ENCODE measurements at places on chromosomes 12 and 14. TPM values are rescaled to one million over a fixed set of nuclear protein-coding genes. Genes with fewer than 3 reads are reported as not detected.

- DNase-seq = no peak
Observed at GRCh38 chr12:62268956-62269355, 8.8 kb downstream of the USP15 start.

MSI1 gene
- 4.1 TPM for total RNA-seq

GRCh38 chr14:77607741-77608302 lies 8.6 kb downstream of the SPTLC2 start:
- no peak for DNase-seq

DNA sequence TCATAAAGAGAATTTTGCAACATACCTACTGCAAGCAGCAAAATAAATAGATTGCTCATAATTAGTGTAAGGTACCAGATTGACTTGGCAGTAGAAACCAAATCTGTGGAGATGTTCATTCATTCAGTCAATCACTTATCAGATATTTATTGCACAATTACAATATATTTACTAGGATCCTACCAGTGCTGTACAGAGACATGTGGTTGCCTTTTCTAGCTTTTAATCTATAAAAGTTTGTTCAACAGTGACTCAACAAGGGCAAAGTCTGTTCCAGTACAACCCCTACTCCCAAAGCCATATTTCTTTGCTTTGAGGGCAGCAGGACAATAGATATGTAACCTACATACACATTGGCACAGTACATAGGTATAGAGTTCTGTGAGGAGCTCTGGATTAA lies 27.3 kb downstream of the ABCD2 start:
- DNase-seq = no peak

GRCh38 chr12:88627501-88627900 lies 47.2 kb upstream of the KITLG start:
- no peak for DNase-seq

DNA sequence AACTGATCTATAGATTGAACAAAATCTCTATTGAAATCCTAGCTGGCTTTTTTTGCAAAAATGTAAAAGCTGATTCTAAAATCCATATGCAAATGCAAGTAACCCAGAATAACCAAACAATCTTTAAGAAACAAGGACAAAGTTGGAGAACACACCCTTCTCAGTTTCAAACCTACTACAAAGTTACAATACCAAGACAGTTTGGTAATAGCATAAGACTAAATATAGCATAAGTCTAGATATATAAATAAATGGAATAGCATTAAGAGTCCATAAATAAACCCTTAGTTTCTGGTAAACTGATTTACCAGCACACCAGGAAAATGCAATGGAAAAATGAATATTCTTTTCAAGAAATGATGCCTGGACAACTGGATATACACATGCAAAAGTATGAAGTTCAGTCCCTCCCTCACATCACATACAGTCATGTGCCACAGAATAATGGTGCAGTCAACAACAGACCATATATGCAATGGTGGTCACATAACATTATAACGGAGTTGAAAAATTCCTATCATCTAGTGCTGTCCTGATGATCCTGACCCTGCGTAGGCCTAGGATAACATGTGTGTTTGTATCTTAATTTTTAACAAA lies 94.5 kb upstream of the GRIN2B start:
- no peak for DNase-seq

DNA sequence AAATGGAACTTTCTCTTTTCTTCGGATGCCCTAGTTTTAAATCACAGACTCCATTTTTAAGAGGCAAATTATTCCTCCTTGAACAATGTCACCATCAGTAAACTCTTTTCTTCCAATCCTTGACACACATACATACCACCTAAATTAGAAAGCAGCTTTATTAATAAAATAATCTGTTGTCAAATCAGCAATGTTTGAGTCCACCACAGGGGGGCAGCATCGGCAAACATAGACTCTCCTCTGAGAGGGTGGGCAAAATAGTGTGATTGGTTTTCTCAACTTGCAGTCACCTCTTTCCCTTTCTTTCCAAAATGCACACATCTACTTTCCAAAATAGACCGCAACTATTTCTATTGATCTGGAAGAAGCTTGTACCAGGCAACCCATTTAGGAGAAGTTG lies 438.4 kb upstream of the OR4E1 start:
- DNase-seq = no peak

GRCh38 chr14:54803396-54803795 lies 99.2 kb downstream of the GCH1 start:
- no peak for DNase-seq

- DNase-seq = no peak
Observed at GRCh38 chr12:31887109-31887811, 72.0 kb upstream of the RESF1 start.

ZNF891 gene
- 2.2 TPM for total RNA-seq

DNA sequence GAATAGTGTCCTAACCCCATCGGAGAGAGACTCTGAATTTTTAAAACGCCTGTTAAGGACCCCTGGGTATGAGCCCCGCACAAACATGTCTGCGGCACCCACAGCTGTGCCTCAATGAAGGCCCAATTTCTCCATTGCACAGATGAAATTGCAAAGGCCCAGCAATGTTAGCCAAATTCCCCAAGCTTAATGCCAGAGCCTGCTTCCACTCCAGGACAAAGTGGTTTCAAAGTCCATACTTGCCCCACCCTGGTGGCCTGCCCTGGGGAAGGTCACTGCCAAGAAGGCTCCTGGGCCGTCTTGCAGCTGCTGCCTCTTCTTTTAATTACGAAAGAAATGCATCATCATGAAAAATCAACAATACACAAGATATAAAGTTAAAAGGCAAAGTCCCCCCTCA lies 1179.7 kb downstream of the VRK1 start:
- no peak for DNase-seq

GRCh38 chr14:52873694-52874093 lies 77.2 kb downstream of the FERMT2 start:
- DNase-seq = no peak
